Choroid plexus epithelial cell (primary cell): ENCODE measurements at places on chromosomes 12 and 14.

DNA sequence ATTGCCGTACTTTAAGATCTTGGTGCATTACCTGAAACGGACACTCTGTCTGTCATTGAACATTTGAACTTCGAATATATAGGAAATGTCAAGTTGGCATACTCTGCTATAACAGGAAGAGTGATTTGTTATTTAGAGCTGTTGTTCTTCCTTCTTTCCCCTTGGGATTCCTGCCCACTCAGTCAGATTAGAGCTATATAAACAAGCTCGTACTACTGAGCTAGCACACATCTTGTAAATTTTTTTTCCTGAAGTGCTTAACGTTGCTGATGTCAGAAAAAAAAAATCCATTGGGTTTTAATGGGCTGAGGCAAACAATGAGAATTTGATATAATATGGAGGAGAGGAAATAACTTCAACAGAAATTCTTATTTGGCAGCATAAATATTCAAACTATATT lies 26.8 kb downstream of the RGS6 start:
- no peak for DNase-seq

DNA sequence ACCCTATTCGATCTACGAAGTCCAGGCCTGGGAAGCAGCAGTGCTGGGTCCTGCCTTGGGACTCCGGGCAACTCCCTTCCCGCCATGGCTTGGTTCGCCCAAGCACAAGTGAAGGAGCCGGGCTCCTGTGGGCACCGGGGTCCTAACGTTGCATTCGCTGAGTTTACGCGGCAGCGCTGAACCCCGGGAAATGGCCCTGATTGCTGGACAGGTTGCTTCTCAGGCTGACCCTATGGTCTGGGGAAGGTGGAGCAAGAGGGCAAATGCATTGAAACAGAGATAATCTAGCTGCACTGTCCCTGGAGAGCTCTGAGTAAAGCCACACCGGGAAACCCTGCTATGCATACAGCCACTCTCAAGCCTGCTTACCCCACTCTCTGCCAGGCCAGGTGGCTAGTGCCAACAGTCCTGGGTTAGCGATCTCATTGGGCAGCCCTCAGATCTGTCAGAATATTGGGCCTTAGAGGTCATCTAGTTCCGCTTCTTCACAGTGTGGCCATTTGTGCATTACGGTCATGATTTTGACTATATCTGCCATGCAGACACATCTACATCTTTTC lies 11.3 kb downstream of the SYNE3 start:
- no peak for DNase-seq

DNA sequence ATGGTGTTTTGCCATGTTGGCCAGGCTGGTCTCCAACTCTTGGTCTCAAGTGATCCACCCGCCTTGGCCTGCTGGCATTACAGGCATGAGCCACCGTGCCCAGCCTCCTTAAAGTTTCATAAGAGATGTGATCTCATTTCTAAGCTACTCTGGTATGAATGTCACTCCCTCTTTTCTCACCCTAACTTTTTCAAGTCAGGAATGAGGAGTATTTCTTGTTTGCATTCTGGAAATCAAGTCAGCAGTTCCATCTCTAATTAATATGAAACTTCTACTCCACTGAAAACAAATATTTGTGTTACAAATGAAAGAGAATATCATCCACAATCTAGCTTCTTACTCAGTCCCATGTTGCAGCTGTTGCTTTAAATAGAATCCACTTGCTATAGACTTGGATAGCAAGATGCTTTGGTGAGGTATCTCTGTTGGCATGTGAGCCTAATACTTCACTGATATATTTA lies 61.3 kb downstream of the ARF6 start:
- peak; percentile 46 for DNase-seq

DNA sequence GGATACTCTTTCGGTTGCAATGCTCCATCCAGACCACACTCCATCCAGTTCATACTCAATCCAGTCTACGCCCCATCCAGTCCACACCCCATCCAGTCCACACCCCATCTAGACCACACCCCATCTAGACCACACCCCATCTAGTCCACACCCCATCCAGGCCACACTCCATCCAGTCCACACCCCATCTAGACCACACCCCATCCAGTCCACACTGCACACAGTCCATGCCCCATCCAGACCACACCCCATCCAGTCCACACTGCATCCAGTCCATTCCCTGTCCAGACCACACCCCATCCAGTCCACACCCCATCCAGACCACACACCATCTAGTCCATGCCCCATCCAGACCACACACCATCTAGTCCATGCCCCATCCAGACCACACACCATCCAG lies 116.0 kb upstream of the RTL1 start:
- DNase-seq = no peak

- DNase-seq = peak; percentile 14
Measured at GRCh38 chr12:132194056-132194455, 49.8 kb downstream of the NOC4L start.

GRCh38 chr12:52873832-52874572 lies 25.2 kb upstream of the KRT78 start:
- peak; percentile 94 for DNase-seq

DNA sequence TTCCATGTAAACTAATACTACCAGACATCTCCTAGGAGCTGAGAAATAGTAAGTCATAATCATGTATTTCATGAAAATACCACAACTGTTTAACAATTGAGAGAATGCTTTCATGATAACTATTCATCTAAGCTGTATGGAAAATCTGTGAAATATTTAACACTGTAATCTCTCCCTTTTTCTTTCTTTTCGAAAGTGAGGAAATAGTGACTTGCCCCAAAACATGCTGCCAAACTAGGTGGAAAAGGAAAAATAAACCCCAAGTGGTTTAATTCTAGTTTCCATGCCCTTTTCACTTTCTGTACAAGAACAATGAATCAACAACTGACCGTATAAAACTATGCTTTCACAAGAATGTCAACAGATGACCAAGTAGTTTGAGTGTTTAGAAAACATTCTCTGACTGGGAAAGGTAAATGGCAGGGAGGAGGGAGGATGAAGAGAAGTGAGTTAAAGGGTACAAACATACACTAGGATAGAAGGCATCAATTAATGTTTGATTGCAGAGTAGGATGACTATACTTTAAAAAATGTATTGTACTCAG lies 147.5 kb upstream of the AVPR1A start:
- DNase-seq = no peak

GRCh38 chr12:96522690-96523089 lies 33.3 kb downstream of the CFAP54 start:
- DNase-seq = no peak

DNA sequence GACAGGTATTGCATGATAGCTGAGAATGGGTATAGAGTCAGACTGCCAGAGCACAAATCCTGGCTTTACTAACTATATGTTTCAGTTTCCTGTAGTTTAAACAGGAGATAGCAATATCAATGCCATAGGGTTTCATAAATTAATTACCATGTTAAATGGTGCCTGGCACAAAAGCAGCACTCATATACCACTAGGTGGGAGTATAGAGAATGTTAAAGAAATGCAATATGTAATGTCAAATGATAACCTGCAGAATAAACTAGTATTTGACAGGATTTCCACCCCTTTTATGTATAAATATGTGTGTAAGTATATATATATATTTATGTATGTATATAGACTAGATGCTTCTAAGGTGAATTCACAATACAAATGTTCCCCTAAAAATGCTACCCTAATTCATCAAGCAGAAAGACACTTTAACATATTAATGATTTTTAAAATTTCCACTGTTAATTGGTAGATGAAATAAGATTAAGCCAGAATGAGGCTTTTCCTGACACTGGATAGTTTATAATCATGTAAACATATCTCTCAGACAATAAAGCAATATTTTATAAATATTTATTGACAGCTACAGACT lies 8.6 kb downstream of the WDR89 start:
- DNase-seq = peak; percentile 56

GRCh38 chr12:4379405-4379804 lies at the start of gene FGF23:
FGF23 (minus strand) TSS chr12:4379712; CDS start chr12:4379582, 130 bp downstream.
- peak; percentile 36 for DNase-seq

GRCh38 chr14:94671870-94672444 lies 59.8 kb downstream of the SERPINA3 start:
- DNase-seq = no peak

DNA sequence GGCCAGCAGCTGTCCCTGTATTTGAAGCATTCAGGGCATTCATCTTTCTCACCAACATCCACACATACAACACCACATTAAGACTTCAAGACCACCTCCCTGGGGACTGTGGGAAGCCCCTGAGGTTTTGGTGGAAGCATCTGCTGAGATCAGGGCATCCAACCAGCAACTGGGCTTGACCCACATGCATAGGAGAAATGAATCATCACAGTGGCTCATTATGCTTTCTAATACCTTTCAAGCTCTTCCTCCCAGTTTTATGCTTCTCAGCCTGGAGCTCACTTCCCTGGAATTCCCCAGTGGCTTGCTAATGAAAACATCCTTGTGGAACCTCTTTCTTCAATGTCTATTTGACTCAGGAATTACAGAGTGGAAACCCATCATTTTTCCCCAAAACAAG lies 21.4 kb upstream of the CMKLR1 start:
- DNase-seq = peak; percentile 71

DNA sequence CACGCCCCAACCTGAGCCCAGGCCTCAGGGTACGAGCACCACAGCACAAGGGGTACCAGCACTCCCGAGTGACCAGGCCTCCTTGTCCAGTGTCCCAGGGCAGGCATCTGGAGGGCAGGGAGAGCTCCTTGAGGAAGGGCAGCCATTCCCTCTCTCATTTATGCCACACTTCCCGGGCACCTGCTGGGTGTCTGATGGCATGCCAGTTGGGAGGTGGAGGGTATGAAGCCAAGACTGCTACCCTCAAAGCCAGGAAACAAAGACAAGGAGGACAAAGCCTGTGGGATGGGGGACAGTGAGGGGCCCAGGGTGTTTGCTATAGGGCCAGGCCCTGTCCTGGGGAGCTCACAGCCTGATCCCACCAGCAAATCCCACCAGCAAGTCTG lies 45.6 kb downstream of the CCDC88C start:
- no peak for DNase-seq

DNA sequence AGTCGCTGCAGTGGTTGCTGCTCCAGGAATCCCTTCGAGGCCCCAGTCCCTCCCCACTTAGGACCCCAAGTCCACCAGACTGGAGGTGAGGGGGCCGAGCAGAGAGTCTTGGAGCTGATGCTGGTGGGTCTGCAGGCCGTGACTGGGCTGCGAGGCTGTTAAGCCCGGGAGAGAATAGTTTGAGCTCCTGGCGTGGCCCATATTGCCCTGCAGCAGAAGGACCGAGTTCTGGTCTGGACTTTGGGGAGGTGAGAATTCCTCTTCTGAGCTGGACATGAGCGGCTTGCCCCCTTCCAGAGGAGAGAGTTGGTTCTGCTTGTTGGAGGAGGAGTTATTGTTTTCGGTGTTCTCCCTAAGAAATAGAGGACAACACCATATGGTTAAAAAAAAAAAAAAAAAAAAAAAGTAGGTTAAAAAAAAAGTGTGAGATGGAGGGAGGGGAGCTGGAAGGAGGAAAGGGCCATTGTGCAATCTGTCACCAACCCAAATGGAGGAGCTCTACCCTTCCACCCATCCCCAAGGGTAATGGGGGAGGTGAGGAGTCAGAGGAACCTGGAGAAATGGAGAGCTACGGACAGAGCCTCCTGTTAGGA lies 3.0 kb downstream of the SIX1 start:
- peak; percentile 53 for DNase-seq

- no peak for DNase-seq
Measured at GRCh38 chr12:1937481-1938224, 19.2 kb upstream of the CACNA2D4 start.

DNA sequence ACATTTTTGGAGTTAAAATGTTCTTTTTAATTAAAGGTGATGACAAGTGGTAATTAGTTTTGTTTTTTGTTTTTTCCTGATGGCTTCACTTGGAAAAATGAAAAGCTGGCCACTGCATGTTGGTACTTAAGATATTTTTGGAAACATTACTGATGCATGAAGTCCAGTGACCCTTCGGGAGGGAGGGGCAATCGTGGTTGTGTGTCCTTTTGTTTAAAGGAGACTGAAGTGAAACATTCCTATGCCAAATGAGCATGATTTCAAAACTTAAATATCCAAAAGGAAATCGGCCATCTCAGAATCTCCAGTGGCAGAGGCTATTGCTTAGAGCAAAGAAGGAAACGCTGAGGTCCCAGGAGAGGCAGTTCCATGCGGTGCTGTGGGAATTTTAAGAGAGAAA lies 20.1 kb downstream of the LTBP2 start:
- no peak for DNase-seq

- DNase-seq = no peak
Measured at GRCh38 chr14:50657753-50658152, 10.4 kb downstream of the SAV1 start.
